ENCODE measurements at places on chromosomes 4 and X. TPM values are rescaled to one million over a fixed set of nuclear protein-coding genes. Genes with fewer than 3 reads are reported as not detected.

- H3K4me1 ChIP-seq: no peaks in the 10 kb centered on the region
- H3K4me3 ChIP-seq: no peak overlapping the region
- no peak for DNase-seq
- H3K27me3 ChIP-seq: peaks cover 4% of the 10 kb centered on the region
- H3K27ac ChIP-seq: no peak overlapping the region
Measured at GRCh38 chr4:41696763-41697162, 51.8 kb downstream of the PHOX2B start.

- H3K27me3 ChIP-seq: no peaks in the 10 kb centered on the region
- H3K27ac ChIP-seq: no peak overlapping the region
- DNase-seq: no peak
- no peaks in the 10 kb centered on the region for H3K36me3 ChIP-seq
Measured at GRCh38 chr4:3786196-3786869, 20.1 kb downstream of the ADRA2C start.

DNA sequence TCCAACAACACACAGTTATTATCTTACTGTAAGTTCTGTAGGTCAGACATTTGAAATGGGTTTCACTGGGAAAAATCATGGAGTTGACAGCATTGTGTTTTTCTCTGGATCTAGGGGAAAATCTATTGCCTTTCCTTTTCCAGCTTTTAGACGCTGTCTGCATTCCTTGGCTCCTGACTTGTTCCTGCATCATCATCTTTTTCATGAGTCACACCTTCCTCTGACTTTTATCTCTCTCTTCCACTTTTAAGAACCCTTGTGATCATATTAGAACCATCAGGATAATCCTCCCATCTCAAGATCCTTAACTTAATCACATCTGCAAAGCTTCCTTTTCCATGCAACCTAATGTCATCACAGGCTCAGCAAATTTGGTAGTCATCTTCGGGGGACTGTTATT, 1454.8 kb downstream of the RPA4 start:
- DNase-seq: no peak
- H3K4me3 ChIP-seq: no peak overlapping the region
- H3K36me3 ChIP-seq: no peaks in the 10 kb centered on the region
- no peaks in the 10 kb centered on the region for H3K27me3 ChIP-seq
- H3K27ac ChIP-seq: no peak overlapping the region
- H3K4me1 ChIP-seq: no peaks in the 10 kb centered on the region

DNA sequence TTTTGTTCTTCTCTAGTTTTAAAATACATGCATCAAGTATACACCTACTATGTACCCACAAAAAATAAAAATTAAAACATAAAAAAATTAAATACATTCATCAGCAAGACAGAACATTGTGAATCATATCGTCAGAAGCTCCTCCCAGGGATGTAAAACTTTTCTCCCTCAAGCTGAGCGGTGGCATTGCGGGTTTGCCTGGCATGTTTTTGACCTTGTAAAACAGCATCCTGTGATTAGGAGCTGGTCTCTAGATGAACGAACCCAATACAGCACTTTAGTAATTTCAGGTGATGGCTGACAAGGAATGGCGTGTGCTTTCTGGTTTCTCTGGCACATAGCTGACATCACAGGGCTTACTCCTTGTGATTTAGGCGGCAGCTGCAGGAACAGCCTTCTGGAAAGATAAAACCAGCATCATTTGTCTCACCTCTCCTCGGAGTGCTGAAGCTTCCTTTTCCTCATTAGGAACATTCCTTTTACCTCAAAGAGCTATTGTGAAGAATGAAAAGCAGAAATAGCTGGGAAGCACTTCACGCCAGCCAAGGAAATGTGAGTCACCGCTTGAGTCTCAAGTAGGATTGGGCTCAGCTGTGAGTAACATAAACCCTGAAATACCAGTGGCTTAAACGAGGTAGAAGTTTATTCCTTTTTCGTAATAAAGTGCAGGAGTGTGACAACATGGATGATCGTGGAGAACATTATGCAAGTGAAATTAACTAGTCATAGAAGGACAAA, 44.3 kb downstream of the NYX start:
- H3K4me3 ChIP-seq: no peak overlapping the region
- H3K27me3 ChIP-seq: no peaks in the 10 kb centered on the region
- no peaks in the 10 kb centered on the region for H3K4me1 ChIP-seq
- DNase-seq: no peak
- H3K36me3 ChIP-seq: no peaks in the 10 kb centered on the region

- H3K4me3 ChIP-seq: no peak overlapping the region
- H3K27ac ChIP-seq: no peak overlapping the region
- no peaks in the 10 kb centered on the region for H3K27me3 ChIP-seq
- H3K36me3 ChIP-seq: peaks cover 14% of the 10 kb centered on the region
- no peaks in the 10 kb centered on the region for H3K4me1 ChIP-seq
Measured at GRCh38 chr4:182878633-182879495, 38.3 kb downstream of the DCTD start.

DNA sequence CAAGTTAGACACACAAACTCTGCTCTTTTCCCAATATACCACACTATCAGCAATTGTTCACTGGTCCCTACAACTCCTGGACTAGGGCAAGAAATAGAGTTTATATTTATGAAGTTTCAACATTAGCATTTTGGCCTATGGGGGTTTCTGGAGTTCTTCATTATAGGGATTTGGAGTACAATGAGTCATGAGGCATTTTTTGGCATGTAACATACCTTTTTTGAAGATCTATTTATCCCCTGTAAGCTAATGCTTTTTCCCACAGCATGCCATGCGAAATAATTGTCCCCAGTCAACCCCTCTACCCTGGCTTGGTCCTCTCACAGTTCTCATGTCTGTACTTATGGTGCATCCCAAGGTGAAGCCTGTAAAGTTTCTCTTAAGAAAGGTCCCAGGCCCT, 36.7 kb upstream of the EDA2R start:
- no peaks in the 10 kb centered on the region for H3K4me1 ChIP-seq
- no peak overlapping the region for H3K4me3 ChIP-seq
- DNase-seq: no peak
- H3K36me3 ChIP-seq: no peaks in the 10 kb centered on the region
- no peaks in the 10 kb centered on the region for H3K27me3 ChIP-seq

DNA sequence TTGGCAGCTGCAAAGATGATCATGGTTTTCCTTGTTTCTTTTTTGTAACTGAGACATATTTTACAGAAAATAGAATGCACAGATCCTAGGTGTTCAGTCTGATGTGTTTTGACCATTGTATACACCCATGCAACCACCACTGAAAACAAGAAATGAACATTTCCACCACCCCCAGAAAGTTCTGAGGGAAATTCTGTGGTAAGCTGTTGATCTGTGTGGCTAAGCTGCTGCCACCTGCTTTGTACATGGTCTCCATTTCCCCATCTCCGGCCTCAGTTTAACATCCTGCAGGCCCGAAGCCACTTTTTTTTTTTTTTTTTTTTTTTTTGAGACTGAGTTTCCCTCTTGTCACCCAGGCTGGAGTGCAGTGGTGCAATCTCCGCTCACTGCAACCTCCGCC, 65.3 kb downstream of the NYX start:
- H3K4me3 ChIP-seq: no peak overlapping the region
- H3K27ac ChIP-seq: peak overlapping the region; percentile 64
- peaks cover 31% of the 10 kb centered on the region for H3K4me1 ChIP-seq
- H3K27me3 ChIP-seq: no peaks in the 10 kb centered on the region

TMPRSS11D gene
- total RNA-seq: not detected

F11 gene
- not detected for total RNA-seq

CLTRN gene
- total RNA-seq: 0.18 TPM

CXCL9 gene
- total RNA-seq: not detected

CXCR3 gene
- total RNA-seq: 85.7 TPM
